ENCODE measurements at places on chromosomes 6 and 20. TPM values are rescaled to one million over a fixed set of nuclear protein-coding genes. Genes with fewer than 3 reads are reported as not detected.

GRCh38 chr6:166515072-166515810 is 71.2 kb downstream of the RAMACL start:
- no peak for DNase-seq

GRCh38 chr6:132927713-132928112 is 113.3 kb downstream of the RPS12 start:
- DNase-seq, result no peak

DNA sequence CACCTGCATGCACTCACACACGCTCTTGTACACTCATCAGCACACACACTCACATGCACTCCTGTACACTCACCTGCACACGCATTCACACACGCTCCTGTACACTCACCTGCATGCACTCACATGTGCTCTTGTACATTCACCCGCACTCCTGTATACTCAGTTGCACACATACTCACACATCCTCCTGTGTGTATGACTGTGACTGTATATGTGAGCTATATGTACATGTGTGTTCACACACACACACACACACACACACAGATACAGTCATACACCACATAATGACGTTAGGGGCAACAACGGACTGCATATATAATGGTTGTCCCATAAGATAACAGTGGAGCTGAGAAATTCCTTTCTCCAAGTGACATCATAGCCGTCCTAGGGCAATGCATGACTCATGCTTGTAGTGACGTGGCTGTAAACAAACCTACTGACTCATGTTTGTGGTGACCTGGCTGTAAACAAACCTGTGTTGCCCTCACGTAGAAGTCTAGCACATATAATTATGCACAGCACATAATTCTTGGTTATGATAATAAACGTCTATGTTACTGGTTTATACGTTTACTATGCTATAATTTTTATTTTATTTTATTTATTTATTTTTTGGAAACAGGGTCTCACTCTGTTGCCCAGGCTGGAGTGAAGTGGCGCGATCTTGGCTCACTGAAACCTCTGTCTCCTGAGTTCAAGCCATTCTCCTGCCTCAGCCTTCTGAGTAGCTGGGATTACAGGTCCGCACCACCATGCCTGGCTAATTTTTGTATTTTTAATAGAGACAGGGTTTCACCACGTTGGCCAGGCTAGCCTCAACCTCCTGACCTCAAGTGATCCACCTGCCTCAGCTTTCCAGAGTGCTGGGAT is 22.8 kb upstream of the TAF4 start:
- no peak for DNase-seq

DNA sequence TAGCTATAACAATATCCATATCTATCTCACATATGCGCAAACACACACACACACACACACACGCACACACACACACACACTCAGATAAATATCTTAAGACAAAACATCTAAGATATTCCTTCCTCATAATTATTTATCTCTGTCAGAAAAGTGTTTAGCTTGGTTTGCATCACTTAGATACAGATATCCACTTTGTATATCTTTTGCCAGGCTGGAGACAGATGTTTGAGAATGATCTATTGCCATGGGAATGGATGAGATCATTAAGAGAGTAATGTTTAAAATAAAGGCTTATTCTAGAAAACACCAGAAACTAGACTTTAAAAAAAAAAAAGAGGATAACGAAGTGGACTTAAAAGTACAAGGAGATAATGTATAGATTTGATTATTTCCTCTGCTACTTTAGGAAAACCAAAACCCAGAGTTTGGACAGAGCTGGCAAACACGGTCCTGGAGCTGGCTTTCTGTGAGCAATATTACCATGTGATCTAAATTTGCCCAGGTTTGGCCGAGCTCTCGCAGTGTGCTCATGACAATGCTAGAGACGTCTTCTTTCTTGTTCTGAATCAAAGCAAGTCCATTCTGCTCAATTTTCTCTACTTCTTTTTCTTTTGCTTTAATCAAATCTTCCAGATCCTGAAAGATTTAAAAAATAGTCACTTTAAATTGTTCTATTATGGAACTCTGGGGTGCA is 411.8 kb downstream of the SYNE1 start:
- DNase-seq, result no peak

GRCh38 chr6:122620428-122620827 is 10.2 kb downstream of the PKIB start:
- DNase-seq, result no peak

DNA sequence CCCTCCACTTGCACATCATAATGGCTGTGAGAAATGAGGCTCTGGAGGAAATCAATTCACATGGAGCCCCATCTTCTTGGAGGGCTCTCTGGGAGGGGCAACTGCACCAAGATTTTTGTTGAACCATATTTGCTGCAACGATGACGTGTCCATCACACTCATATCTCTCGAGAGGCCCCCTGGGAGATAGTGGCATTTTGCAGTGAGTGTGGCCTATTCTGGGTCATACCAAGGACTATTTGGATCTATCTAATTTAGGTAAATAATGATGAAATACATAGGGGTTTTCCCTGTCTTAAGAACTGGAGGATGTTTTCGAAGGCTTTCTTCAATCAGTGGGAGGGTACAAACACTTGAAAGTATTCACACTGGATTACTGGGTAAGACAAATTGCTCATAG is 31.6 kb downstream of the CNR1 start:
- DNase-seq, result no peak

Gene RIMS1
- 0.99 TPM for total RNA-seq

Gene KCNQ5
- total RNA-seq, result 1.7 TPM

All from left lung (tissue), 14 donors.